ENCODE measurements at places on chromosomes 12 and 14.

GRCh38 chr14:101870273-101870939 lies 94.0 kb upstream of the DYNC1H1 start:
- DNase-seq: no peak

GRCh38 chr12:104304261-104305009 lies 896 bp downstream of the EID3 start:
- DNase-seq: no peak

GRCh38 chr12:18926188-18926587 lies 188.3 kb downstream of the CAPZA3 start:
- DNase-seq: no peak

DNA sequence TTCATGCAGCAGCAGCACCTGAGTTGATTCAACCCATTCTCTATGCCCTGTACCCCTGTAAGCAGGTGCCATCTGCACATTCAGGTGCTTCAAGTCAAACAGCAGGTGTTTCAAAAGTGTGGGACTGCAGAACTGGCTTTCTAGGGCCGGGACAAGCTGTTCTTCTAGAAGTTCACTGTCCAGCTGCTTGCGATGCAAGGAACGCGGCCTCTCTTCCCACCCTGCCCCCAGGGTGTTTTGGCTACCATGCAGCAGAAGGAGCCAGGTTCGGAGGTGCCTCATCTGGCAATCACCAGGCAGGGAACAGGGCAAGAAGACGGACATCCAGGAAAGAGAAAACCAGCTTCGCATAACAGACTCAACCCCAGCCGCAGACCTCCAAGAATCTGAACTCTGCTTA lies 35.2 kb downstream of the TMEM132D start:
- DNase-seq: no peak

GRCh38 chr12:45490232-45490881 lies 239.1 kb upstream of the ARID2 start:
- DNase-seq: no peak

- no peak for DNase-seq
These were observed 56.6 kb downstream of the ZFYVE21 start for GRCh38 chr14:103772078-103772712.

GRCh38 chr12:43235721-43236120 lies 316.3 kb downstream of the ADAMTS20 start:
- no peak for DNase-seq

GRCh38 chr12:20403230-20403629 lies 34.9 kb downstream of the PDE3A start:
- no peak for DNase-seq

GRCh38 chr14:24196071-24197055 lies 1.1 kb upstream of the TM9SF1 start:
- no peak for DNase-seq

GRCh38 chr12:32076941-32077340 lies 29.7 kb upstream of the BICD1 start:
- DNase-seq: no peak
